SIG-M5 (cell line): ENCODE measurements at places on chromosomes 11 and 22.

- DNase-seq: no peak
Observed at GRCh38 chr11:120168960-120169681, 31.2 kb upstream of the TRIM29 start.

DNA sequence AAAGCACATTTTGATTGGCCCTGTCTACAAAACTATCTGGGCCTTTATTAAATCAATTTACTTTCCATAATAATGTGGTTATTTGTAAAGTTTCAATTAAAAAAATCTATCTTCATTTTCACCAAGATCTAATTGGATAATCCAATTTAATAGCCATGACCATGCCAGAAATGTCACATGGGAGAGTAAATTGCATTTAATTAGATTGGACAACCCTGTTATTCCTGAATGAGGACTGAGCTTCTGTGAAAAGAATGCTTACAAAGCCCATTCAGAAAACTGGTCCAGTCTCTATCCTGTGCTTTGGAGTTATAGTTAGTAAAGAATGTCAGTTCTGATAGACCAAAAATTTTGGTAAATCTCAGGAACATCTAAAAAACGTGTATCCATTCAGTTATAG is 541.9 kb upstream of the ANO5 start:
- DNase-seq: no peak

- DNase-seq: no peak
Observed at GRCh38 chr11:72683782-72684200, 9.6 kb upstream of the PDE2A start.

- DNase-seq: no peak
Observed at GRCh38 chr11:47571895-47572294, 6.5 kb downstream of the PTPMT1 start.

- no peak for DNase-seq
Observed at GRCh38 chr11:70527429-70528045, 129.2 kb downstream of the CTTN start.

DNA sequence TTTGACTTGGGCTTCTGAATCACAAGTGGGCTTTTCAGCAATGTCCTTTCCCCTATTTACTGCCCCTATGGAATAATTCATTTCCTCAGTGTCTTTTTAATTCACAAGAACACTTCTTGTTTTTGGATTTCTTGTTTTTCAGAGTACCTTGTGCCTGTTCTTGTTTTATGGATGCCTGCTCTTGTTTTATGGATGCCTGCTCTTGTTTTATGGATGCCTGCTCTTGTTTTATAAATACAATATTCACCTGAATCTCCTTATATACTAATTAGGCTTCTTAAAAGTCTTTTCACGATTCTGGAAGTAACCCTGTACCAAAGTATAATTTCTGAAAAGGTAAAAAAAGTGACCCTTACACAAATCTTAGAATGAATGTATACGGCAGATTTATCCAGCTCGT is 32.8 kb downstream of the CACNA1I start:
- no peak for DNase-seq

- no peak for DNase-seq
Observed at GRCh38 chr22:36853407-36854099, 7.3 kb upstream of the NCF4 start.

DNA sequence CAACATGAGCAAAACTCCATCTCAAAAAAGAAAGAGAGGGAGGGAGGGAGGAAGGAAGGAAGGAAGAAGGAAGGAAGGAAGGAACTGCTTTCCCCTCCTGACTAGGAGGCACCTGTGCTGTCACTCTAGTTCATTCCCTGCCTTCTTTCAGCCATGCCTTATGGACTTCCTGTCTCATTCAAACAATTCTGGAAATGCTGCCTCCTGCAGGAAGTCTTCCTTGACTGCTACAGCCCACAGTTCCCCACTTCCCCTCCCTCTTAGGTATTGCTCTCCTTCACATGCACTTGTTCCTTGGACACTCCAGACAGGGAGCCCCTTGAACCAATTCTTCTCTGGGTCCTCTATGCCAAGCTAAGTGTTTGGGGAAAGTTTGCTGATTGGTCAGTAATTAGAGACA is 31.6 kb upstream of the WNT11 start:
- DNase-seq: no peak

- DNase-seq: no peak
Observed at GRCh38 chr11:120132645-120133185, 5.2 kb downstream of the TRIM29 start.

- no peak for DNase-seq
Observed at GRCh38 chr11:44159848-44160721, 64.6 kb downstream of the EXT2 start.

- no peak for DNase-seq
Observed at GRCh38 chr11:77027275-77027674, 6.9 kb upstream of the B3GNT6 start.

DNA sequence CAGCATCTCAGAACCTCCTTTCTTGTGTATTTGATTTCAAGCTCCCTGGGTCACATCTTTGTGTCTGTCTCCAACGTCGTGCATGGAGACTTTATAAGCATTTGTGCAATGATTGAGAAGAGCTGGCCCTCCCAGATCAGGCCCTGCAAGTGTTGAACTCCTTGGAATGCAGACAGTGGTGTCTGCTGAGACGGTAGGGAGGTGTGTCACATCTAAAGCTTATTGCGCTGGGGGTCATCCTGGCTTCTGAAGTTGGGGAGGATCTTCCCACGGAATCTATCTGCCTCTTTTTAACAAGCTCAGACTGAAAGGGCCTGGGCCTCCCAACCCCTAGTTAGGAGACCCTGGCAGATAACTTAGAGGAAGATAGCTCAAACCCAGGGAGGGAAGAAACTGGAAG is 6.7 kb downstream of the APLNR start:
- DNase-seq: no peak

GRCh38 chr11:19659529-19659928 is 53.1 kb upstream of the NAV2 start:
- DNase-seq: no peak

DNA sequence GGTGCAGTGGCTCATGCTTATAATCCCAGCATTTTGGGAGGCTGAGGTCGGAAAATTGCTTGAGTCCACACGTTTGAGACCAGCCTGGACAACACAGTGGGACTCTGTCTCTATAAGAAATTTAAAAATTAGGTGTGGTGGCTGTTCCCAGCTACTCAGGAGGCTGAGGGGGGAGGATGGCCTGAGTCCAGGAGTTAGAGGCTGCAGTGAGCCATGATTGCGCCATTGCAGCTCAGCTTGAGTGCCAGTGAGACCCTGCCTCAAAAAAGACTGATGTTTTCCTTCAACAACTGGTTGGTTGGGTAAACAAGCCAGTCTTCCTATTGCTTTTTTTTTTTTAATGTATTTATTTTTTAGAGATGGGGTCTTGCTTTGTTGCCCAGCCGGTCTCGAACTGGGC is 9.2 kb downstream of the XBP1 start:
- DNase-seq: no peak

GRCh38 chr11:68994894-68995285 is 14.1 kb upstream of the MRGPRD start:
- DNase-seq: no peak

GRCh38 chr11:95595973-95596489 is 193.6 kb downstream of the FAM76B start:
- no peak for DNase-seq

DNA sequence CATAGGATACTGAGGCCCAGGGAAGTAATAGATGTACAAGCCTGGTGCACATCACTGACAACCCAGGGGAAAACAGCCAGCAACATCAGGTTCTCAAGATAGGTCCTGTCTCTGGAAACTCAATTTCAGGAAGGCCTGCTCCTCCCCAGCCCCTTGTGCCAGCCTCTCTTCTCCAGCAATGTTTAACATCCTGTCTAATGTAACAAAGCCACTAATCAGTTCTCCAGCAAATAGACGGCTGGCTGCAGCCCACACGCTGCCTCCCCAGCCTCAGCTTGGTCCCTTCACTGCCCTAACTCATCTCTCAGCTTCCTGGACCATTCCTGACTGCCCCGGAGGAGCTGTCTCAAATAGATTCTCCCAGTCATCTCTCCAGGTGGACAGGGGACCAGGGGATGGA is 37.8 kb downstream of the RPL27A start:
- no peak for DNase-seq
